ENCODE measurements at places on chromosomes 3 and 15.

DNA sequence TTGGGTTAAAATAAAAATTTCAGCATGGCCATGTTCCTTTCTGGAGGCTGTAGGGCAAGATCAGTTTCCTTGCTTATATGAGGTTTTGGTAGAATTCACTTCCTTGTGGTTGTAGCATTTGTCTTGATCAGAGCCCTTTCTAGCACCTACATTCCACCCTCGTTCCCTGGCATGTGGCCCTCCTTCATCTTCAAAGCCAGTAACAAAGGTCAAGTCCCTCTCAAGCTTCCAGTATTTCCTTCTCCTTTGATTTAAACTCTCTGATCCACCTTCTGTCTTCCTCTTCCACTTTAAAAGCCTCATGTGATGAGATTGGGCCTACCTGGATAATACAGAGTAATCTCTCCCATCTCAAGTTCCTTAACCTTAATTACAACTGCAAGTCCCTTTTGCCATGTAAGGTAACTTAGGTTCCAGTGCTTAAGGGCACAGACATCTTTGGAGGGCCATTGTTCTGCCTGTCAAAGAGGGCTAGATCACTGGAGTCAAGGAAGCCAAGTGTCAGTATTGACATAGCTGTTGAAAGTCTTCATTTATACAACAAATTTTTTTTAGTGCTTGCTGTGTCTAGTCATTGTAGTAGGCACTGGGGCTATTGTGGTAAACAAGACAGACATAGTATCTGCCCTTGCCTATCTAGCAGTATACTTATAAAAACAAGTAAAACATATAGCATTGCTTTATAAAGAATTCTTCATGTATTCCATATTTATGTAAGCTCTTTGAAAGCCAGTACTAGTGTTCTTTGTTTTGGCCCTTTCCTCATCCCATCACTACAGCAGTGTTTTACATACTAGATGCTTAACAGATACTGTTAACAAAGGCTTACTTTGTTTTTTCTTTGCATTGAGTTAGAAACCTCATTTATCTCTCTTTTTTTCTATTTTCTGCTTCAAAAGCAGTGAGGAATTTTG is 40.7 kb downstream of the GLCE start:
- no peak for DNase-seq

DNA sequence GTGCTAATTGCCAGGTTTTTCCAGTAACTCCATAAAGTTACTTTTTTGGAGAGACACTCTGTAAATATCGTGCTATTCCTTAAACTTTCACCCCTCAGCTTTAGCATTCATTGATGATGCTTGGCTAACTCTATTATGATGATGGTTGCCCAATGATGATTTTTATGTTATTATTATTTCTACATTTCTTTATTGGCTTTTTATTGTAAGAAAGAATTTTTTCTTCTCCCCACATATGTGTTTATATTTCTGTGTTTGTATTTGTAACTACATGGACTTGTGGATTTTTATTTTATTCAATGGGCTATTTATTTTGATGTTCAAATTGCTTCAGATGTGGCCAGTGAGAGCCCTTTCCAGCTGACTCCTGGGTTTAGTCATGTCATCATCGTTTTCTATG is 162.5 kb upstream of the BHLHE40 start:
- DNase-seq = no peak

- no peak for DNase-seq
Measured at GRCh38 chr3:183466575-183466974, 38.2 kb upstream of the MCF2L2 start.

DNA sequence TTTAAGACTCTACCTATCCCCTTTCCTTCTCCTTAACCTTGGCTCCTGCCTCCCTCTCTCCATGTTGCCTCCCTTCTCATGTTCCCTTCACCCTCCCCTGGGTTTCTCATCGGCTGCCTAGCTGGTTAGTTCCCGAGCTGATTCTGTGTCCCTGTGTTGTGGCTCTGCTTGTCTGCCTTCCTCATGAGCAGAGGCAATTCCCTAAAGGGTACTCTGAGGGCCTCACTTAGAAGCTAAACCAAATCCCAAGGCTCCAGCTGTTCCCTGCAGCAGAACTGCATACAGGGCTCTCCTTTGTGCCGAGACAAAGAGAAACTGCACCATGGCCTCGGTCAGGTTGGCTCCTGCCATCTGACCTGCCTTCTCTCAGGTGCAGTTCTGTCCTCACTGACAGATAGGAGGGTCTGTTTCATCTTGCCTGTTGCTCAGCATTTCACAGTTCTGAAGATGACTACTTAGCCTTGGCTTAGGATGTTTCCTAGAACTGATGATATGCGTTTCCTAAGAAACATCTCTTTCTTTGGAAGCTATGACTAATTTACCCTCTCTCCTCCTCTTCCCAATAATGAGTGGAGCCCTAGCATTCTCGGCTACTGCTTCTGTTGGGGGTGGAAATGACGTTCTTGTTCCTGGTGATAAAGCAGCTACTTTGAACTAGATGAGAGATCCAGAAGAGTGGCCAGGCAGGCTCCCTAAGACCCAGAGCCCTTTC is 27.1 kb downstream of the DUOX1 start:
- peak; percentile 35 for DNase-seq

DNA sequence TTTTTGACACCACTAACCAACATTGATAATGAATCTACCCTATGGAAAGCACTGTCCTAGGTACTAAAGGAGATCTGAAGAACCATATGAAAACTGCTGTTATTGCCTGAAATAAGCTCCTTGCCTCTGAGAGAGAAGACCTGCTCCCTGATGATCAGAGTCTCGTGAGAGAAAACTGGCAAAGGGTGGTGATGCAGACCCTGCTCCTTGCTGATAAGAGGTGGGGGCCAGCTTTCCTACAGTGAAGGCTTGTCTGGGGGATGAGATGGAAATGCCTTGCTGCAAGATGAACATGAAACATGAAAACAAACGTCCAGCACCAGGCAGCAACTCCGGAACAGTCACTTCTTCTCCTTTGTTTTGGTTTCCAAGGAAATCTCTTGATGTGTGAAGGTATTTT is 31.9 kb downstream of the RASGRP1 start:
- DNase-seq = no peak

DNA sequence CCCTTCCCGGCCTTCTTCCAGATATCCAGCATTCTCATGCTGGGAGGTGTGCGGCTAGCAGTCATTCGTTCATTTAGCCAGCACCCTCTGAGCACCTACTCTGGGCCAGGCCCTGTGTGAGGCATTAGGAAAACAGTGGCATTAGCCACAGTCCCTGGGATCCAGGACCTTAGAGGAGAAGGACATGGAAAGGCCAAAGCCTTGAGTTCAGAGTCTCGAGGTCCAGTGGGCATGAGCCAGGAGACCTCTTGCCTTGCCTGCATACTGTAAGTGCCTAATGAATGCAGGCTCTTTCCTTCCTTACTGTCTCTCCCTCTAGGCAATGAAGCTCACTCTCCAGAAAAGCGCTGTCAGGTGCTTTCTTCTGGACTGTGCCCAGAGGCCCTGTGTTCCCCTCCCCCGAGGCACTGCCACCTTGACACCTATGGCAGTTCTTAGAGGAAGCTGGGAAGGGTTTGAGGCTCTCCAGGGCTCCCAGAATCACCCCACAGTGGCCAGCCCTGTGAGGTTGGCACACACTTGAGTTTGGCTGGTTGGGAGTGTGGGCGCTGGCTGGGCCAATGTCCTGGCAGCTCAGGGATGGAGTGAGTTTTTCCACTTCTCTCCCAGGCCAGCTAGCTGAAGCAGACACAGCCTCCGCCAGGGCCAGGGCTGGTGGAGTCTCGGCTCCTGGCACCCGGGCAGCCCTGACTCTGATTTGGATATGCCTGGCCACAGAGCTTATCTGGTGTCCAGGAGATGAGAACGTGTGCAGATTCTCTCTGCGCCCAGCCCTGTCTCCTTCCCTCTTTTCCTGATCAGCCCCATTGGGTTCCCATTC is 5.4 kb downstream of the CORO2B start:
- DNase-seq = no peak

- no peak for DNase-seq
Measured at GRCh38 chr3:45793482-45794176, 2.7 kb downstream of the SLC6A20 start.
